ENCODE measurements at places on chromosomes 4 and X. TPM values are rescaled to one million over a fixed set of nuclear protein-coding genes. Genes with fewer than 3 reads are reported as not detected.

Gene TRAM1L1
- 0.75 TPM for total RNA-seq

Gene CHST7
- total RNA-seq = 1.2 TPM

Gene CNGA1
- total RNA-seq = not detected

Gene P2RY8
- not detected for total RNA-seq

DNA sequence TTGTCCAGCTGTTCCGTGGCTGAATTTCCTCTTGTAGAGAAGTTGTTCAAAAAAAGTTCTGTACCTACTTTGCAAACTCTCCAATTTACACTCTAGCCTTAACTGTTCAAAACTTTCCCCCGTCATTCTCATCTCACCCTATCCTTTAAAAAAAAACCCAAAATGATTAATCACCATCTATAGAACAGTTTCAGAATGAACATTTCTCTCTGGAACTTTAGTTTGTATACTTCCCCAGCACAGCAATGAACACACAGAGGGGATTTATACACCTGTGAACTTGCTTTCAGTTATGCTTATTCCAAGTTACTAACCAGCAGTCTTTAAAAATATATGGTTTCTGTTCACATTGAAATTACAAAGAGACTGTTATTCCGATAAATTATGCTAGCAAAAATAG lies 1.2 kb downstream of the GEMIN8 start:
- no peak for DNase-seq

GRCh38 chr4:3668825-3669552 lies 97.2 kb upstream of the ADRA2C start:
- DNase-seq = no peak

Measured in MCF 10A (cell line).